ENCODE measurements at places on chromosomes 16 and 17.

- no peak for DNase-seq
Observed at GRCh38 chr16:89495121-89495520, 4.8 kb upstream of the ANKRD11 start.

- DNase-seq: no peak
Observed at GRCh38 chr17:12046786-12047185, 26.1 kb downstream of the MAP2K4 start.

GRCh38 chr17:62994931-62995330 lies 28.9 kb downstream of the TANC2 start:
- DNase-seq: no peak

- no peak for DNase-seq
Observed at GRCh38 chr17:72922219-72922618, 170.3 kb downstream of the SLC39A11 start.

DNA sequence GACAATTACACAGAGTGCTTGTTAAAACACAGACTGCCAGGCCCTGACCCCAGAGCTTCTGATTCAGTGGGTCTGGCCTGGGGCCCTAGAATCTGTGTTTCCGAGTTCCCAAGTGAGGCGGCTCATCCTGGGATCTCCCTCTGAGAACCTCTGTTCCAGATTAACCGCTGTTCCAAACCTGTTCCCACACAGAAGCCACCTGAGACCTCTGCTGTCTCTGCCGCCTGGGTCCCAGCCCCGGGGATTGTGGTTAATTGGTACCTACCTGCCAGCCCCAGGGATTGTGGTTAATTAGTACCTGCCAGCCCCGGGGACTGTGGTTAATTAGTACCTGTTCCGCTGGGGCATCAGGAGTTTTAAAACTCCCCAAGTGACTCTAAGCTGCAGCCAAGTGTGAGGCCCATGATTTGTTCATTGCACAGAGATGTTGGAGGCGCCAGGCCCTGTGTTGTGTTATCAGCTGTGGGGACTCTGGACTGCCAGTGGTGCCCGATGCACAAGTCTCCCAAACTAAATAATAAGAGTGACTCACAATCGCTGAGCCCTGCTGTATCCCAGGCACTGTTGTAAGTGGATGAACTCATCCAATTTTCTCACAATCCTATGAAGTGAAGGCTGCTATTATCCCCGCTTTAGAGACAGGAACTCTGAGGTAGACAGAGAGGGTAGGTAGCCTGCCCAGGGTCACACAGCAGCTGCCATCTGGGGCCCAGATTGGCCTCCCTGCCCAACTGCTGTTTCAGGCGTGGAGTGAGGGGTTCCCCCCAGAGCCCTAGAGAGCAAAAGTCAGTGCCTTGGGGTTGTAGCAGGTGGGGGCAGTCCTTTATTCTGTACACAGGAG lies 219.7 kb downstream of the IRF8 start:
- DNase-seq: no peak

- no peak for DNase-seq
Observed at GRCh38 chr16:4938683-4939030, 1.7 kb upstream of the PPL start.

- DNase-seq: no peak
Observed at GRCh38 chr16:35754391-35755369, 2295.3 kb downstream of the TP53TG3F start.

DNA sequence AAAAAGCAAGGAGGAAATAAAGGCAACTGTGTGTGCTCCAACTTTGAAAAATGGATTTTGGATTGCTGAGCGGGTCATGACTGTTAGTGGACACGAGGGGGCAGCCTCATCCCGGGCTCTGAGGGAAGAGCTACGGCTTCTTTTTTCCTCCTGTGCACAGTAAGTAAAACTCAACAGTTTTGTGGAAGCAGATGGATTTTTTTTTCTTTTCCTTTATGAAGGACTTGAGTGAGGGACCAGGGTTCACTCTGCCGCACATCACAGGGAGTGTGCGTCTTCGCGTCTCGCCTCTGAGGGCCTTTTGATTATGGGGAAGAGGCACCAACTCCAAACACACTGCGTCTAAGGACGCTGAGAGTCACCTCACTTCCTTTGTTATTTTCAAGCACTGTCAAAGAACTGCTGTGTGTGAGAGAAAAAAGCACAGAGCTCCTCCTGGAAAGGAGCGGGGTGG lies 80.3 kb upstream of the GOT2 start:
- no peak for DNase-seq

DNA sequence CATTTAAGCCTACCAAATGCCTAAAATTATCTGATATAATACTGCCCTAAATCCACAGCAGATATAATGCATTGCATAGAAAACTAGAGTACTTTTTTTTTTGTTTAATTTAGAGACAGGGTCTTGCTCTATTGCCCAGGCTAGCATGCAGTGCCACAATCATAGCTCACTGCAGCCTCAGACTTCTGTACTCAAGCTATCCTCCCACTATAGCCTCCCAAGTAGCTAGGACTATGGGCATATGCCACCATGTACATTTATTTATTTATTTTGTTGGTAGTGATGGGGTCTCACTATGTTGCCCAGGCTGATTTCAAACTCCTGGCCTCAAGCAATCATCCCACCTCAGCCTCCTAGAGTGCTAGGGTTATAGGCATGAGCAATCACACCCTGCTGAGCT lies 20.0 kb downstream of the BRCA1 start:
- no peak for DNase-seq

- no peak for DNase-seq
Observed at GRCh38 chr16:22888791-22889190, 74.8 kb downstream of the HS3ST2 start.

DNA sequence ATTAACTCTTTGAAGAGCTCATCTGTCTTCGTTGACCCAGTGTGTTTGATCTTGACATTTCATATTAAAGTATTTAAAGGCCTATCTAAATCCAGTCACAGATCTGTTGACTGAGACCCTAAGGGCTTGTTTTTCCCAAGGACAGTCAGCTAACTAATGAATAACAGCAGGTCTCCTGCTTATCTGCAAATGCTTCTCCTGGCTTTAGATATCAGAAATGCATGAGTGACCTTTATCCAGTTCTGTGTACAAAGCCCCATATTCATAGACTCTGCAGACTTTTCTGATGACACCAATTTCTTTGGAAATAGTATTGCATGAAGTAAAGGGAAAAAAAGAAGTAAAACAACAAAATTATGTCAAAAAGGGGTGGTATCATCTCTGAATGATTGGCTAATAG lies 70.3 kb downstream of the YPEL2 start:
- DNase-seq: no peak

- DNase-seq: peak; percentile 31
Observed at GRCh38 chr17:74176546-74177001, 26.9 kb upstream of the RPL38 start.

GRCh38 chr17:15447928-15448579 lies 19.4 kb downstream of the CDRT4 start:
- DNase-seq: no peak

- DNase-seq: no peak
Observed at GRCh38 chr17:40382251-40382650, 17.7 kb upstream of the GJD3 start.

- DNase-seq: no peak
Observed at GRCh38 chr16:68083861-68084503, 1.2 kb upstream of the NFATC3 start.

- DNase-seq: no peak
Observed at GRCh38 chr16:53446090-53446489, 11.8 kb downstream of the RBL2 start.

DNA sequence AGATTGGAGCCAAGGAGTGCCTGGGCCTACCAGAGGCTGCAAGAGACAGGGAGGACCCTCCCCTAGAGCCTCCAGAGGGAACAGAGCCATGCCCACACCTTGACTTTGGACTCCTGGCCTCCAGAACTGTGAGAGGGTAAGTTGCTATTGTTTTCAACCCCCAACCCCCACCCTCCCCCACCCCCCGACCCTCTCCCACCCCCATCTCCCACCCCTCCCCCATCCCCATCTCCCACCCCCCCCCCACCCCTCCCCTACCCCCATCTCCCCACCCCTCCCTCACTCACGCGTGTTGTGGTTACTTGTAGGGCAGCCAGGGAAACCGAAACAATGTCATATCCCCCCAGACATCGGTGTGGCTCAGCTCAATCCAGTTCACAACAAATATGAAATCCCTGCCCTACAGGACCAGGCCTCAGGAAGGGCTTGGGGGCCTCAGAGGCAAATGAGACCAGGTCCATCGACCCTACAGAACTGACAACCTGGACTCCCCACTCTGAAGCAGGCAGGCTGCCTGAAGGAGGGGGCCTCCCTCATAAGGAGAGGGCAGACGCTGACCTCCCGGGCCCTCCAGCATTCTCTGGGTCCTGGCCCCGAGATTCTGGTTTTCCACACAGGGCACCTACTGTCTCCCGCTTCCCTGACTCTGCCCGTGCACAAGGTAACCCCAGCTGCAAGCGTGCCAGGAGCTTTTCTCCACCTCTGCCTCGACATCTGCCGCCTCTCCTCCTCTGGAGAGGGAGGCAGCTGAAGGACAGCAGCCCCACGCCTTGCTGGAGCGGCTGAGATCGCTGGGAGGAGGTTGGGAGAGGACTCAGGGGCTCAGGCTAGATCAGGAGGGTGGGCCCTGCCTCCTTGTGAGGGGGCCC lies 3.0 kb upstream of the ZCCHC14 start:
- no peak for DNase-seq

GRCh38 chr16:86243123-86243473 lies 267.2 kb upstream of the FOXF1 start:
- DNase-seq: no peak

GRCh38 chr16:1466968-1467521 lies 7.8 kb downstream of the CLCN7 start:
- no peak for DNase-seq

DNA sequence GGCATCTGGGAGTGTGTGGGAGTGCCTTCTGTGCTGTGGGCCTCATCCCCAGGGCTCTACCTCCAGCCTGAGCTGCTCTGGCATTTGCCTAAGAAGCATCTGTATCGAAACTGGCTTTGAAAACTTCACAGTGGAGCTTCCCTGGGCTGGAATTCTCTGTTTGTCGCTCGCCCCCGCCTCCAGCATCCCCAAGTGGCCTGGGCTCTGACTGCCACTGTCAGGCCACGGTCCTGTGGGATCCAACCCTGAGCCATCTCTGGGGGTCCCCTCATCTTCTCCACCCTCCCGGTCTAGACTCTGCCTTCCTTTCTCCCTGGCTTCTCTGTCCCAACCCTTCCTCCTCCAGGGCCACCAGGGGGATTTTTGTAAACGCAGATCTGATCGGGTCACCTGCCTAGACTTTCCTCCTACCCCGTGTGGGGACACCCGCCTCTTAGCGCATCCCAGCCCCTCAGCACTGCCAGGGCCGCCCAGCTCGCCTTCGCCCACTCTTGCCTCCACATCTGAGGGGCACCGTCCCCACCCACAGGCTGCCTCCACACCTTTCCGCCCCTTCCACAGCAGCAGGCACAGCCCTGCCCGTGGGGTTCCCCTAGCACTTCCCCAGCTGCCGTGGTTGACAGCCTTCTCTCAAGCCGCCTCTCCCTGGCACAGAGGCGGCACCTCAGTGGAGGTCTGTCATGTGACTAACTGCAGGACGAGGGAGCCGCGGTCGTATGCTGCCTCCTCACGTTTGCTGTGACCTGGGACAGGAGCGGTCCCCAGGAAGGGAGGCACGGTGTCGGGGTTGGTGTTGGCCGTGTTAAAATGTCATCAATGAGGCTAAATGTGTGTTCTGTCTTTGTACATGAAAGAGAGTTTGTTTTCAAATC lies 12.0 kb downstream of the TBC1D24 start:
- DNase-seq: no peak

- DNase-seq: no peak
Observed at GRCh38 chr17:77841742-77842527, 116.6 kb upstream of the TNRC6C start.

DNA sequence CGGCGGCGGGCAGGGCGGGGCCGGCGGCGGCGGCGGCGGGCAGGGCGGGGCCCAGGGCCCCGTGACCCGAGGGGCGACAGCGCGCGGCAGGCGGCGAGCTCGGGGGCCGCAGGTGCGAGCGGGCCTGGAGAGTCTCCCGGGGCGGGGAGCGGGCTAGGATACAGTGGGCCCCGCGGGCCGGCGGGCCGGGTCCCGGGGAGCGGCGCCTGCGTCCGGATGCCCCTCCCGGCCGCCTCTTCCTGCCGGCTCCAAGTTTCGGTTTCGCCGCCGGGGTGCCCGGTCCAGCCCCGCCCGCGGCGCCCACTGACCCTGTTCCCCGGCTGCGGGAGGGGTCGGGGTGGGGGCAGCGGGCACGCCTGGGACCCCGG lies at the start of gene RNF213:
TSS of gene RNF213 (plus strand) at position 62 of the 368 bp plus-strand sequence. CDS start 2,830 bp downstream, outside the sequence.
- no peak for DNase-seq

DNA sequence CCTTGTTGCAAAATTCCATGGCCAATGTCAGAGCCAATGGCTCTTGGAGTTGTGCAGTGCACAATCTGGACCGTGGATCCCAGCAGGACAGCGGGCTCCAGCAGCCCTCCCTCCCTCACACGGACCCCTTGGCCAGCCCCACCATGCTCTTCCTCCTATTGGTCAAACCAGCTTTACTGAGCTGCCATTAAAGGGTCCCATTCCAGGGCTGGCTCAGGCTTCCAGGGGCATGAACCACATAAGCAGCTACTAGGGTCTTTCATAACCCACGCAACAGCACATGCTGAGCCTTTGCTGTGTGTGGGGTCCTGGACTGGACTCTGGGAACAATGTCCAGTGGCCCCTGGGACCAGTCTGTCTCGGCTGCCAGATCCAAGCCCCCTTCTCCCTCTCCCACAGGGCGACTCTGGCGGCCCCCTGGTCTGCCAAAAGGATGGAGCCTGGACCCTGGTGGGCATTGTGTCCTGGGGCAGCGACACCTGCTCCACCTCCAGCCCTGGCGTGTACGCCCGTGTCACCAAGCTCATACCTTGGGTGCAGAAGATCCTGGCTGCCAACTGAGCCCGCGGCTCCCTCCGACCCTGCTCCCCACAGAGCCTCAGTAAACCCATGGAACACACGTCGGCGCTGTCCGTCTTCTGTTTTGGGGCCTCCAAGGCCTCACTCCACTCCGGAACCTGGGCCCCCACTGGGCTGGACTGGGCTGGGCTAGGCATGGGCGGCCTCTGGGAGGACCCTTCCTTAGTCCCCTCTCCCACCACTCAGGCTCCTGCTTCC lies 5.7 kb downstream of the CTRB1 start:
- DNase-seq: no peak

DNA sequence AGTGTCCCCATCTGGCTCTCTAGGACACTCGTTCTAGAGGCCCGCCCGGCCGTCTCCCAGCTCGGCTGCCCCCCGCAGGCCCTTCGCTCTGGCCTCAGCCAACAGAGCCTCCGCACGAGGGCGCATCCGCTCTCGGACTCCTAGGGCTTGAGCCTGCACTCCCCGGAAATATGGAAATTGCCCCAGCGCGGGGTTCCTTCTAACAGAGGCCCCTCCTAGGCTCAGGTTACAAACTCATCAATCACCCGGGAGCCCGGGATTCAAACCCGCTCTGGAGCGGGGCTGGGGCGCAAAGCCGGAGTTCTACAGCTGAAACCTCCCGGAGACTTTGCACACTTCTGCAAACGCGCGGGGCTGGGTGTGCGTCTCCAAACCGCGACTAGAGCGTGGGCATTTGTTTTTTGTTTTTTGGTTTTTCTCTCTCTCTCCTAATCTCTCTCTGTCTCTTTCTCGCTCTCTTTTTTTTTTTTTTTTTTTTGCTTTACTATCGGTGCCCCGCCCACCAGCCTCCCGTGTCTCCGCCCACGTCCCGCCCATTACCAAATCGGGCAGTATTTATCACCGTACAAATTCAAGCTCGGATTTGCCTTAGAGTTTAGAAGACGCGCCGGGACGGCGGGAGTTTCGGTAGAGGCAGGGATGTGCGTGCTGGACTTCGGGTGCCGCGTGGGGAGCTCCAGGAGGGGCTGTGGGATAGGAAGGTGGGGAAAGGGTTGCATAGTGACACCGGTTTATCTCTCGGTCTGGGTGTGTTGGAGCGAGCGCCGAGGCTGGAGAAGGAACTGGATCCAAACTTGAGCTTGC lies 2.4 kb upstream of the FOXL1 start:
- no peak for DNase-seq

- DNase-seq: no peak
Observed at GRCh38 chr16:8623634-8624033, 2.1 kb downstream of the METTL22 start.

Measured in NCI-H1048 (cell line).